AG08396 (cell line): ENCODE measurements at places on chromosomes 3 and 15.

DNA sequence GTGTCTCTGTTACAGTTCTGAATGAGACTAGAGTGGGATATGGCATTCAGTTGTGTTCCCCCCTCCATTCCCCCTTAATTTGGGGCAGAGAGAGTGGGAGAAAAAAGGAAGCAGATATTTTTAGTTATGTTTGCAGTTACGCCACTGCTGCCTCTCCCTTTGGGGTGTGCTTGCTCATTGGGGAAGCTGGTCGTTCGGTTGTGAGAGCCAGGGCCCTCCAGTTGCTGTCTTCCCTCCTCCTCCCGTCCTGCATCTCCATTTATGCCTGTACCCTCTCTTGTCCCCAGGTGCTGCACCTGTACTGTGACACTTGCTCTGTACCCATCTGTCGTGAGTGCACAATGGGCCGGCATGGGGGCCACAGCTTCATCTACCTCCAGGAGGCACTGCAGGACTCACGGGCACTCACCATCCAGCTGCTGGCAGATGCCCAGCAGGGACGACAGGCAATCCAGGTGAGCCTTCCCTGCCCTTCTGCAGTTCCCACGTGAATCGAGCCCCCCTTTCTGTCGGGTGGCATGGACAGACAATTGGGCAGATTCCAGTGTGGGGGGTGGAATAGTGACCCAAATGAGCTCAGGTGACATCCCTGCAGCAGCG, 55.8 kb downstream of the TRIM71 start:
- no peak for DNase-seq

GRCh38 chr3:11021611-11022011, 29.1 kb downstream of the SLC6A1 start:
- DNase-seq = no peak

GRCh38 chr3:44323341-44323955, 15.1 kb upstream of the TCAIM start:
- DNase-seq = peak; percentile 21

DNA sequence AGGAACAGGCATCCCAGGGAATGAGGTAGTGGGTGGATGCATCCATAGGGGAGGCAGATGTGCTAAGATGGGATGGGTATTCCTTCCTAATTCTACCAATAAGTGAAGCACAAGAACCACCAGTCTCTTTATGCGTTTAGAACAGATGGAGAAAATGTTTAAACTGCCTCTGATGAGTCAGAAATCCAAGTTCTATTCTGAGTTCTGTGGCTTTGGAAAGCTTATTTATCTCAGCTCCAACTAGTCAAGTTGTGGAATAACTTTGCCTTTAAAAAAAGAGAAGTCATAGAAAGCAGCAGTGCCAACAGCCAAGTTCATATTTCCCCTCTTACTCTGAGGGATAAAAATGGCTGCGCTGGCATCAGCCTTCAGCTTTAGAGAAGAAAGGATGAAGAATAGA, 761.7 kb downstream of the IGSF11 start:
- peak; percentile 21 for DNase-seq

DNA sequence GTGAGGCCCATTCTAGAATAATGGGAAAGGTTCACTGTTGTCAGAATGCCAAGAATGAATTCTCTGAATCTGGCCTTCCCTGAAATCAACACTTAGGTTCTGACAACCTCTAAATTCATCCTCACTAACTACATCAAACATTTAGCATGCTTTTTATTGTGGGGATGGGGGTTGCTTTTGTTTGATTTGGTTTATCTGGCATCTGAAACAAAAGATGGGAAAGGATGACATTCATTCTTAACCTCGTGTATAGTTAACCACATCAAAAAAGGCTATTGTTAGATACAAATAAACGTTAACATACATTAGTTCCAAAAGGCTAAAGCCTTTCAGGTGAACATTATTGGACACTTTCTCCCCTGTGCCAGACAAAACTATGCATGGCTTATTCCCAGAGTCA, 357.3 kb downstream of the FHIT start:
- DNase-seq = no peak

DNA sequence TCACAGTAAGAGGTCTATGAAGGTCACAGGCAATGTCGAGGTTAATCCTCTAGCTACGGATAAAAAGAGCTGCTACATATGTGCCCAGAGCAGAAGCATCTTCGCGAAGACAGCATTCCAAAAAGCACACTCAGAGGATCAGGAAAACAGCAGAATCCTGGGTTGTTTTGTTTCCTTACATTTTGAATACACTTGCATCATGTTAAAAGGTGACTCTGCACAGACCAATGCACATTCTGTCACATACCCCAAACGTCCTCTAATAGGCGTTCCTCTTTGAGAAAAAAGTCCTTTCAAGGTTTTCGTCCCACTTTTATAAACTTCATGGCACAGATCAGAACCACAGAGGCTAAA, 52.7 kb downstream of the VGLL4 start:
- no peak for DNase-seq

DNA sequence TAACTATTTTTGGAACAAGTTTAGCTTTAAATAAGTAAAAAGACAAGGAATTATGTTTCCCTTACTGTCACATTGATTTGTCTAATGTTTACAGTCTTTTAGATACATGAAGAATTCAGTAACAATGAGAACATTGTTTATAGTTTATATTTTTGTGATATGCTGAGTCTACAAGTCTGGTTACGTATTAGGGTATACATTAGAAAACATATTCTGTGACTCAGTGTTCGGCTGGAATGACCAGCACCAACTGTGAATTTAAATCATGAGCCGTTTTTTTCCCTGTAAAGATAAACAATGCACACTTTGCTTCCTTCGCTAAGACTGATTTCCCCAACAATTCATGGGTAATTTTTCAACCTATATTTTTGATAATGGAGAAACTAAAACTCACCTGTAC, 131.5 kb downstream of the DUT start:
- DNase-seq = no peak

- DNase-seq = peak; percentile 34
Measured at GRCh38 chr3:43071313-43071893, 34.5 kb downstream of the POMGNT2 start.

- DNase-seq = no peak
Measured at GRCh38 chr15:36661042-36661441, 81.6 kb downstream of the CDIN1 start.

DNA sequence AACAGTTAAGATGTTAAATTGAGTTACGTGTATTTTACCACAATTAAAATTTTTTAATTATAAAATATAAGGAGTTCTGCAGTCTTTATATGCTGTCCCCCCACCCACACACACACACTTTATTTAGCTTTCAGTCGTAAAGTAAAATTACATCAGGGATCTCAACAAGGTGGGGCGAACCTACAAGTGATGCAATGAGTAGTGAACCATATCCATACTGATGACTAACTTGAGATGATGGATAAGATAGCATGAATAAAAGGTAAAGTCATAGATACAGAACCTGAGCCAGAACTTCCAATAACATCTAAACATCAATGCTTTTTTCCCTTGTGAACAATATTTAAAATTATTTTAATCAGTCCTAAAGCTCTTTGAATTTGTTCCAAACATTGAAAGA, 77.2 kb downstream of the VPS13C start:
- no peak for DNase-seq

GRCh38 chr15:78565951-78566774, 843 bp downstream of the CHRNA5 start:
- DNase-seq = peak; percentile 51

- no peak for DNase-seq
Measured at GRCh38 chr3:36680952-36681351, 83.4 kb downstream of the DCLK3 start.
